ENCODE measurements at places on chromosomes 1 and 21.

DNA sequence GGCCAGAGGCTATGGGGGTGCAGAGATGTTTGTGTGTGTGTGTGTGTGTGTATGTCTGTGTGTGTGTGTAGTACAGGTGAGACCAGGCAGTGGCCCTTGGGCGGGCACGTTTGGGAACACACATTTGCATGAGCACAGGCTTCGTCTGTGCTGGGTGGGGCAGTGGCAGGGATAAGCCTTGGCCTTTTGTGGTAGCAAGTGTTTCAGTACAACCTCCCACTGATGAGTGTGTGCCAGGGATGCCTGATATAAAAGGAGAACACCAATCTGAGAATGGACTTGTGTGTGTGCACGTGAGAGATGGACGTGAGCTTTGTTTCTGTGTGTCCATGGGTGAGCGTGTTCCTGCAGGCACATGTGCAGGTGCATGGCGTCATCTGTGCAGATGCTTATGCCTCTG, 3.0 kb downstream of the NTRK1 start:
- no peak for DNase-seq

GRCh38 chr1:62991152-62991551, 207.2 kb downstream of the ATG4C start:
- DNase-seq = peak; percentile 75

DNA sequence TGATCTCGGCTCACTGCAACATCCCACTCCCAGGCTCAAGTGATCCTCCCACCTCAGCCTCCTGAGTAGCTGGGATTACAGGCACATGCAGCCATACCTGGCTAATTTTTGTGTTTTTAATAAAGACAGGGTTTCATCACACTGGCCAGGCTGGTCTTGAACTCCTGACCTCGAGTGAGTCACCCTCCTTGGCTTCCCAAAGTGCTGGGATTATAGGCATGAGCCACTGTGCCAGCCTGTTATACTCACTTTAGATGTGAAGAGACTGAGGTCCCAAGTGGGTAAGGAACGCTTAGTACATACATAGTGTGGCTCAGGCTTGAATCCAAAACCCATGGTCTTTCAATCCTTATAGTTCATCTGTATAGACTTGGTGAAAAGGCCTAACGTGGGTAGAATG, 63.7 kb upstream of the EPS8L3 start:
- no peak for DNase-seq

- no peak for DNase-seq
Measured at GRCh38 chr1:67969446-67969845, 81.0 kb downstream of the DIRAS3 start.

- DNase-seq = no peak
Measured at GRCh38 chr1:237640011-237640671, 250.6 kb downstream of the ZP4 start.

- no peak for DNase-seq
Measured at GRCh38 chr1:237164406-237165352, 122.7 kb downstream of the RYR2 start.

GRCh38 chr1:172254521-172255222, 165.8 kb upstream of the C1orf105 start:
- no peak for DNase-seq

DNA sequence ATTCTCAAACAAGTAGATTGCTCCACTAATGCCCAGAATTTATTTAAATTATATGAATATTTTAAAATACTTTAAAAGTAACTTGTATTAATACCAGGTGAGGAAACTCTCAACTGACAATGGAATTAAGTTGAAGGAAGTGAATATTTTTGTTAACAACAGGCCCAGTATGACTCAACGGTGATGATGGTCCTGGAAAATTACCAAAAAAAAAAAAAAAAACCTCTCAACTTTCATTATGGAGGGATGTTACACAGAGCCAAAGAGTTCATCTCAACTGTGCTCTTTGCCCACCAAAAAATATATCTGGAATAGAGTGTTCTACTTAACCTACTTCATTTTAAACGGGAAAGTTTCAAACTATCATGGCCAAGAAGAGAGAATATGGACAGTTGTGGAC, 28.3 kb downstream of the CFH start:
- DNase-seq = no peak

DNA sequence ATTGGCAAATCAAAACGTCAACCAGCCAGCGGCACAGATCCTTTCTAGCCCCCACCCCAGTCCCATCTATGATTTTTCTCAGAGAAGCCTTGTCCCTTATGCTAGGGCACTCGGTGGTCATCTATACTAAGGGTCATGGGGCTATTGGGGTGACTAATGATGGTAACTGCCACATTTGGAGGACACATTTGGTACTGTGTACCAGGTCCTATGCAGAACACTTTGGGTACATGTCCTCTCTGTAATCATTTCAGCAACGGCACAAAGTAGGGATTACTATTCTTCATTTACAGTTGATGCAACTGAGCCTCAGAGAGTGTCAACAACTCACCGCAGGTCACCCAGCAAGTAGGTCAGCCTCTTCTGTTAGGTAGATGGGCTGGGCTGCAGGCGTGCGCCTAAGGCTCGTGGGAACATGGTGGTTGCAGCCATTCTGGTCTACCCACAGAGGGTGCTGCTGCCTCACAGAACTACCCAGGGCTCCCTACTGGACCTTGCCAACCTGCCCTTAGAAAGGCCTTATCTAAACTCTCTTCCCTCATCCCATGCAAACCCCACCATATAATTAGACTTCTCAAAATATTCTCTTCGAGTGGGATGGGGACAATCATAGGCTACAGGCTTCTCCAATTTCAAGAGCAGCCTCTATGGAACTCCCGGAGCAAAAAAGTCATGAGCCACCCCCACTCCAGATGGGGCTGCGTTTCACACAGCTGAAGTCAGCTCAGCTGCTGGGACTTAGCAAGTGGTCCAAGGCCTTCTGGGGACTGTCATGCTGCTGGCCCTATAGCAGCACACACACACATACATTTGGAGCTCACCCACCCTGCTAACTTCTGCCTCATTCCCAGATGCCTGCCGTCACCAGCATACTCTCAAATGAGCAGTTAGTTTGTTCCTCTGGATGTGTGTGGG, 5.8 kb upstream of the SDHB start:
- DNase-seq = peak; percentile 91

DNA sequence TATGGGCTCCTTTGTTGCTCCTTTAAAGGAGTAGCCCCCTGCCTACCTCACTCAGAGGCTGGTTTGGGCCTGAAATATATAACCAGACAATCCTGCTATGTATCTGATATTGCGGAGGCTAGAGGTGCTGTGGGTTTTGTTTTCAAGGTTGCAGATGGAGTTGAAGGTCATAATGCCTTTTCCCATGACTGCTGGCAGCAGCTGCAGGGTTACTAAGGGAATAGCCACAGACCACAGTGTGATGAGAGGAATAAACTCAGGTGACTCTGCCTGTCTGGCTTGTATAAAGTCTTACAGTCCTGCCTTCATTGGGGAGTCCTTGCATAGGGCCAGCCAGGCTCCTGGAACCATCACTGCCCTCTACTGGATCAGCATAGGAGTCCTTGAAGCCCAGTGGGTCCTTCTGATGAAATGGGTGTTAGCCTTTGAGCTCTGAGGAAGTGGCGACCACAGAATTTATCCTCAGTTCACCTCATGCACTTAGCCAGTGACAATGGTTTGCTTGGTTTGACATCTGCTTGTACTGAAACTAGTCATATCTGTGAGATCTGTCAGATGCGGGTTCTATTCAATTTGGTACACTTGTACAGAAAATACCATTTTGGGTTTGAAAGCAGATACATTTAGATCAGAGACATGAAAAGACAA, 174.4 kb upstream of the HMCN1 start:
- DNase-seq = peak; percentile 88

- DNase-seq = peak; percentile 86
Measured at GRCh38 chr1:223129229-223129901, 13.7 kb downstream of the TLR5 start.

- DNase-seq = no peak
Measured at GRCh38 chr21:37904856-37905255, 11.4 kb downstream of the KCNJ6 start.

DNA sequence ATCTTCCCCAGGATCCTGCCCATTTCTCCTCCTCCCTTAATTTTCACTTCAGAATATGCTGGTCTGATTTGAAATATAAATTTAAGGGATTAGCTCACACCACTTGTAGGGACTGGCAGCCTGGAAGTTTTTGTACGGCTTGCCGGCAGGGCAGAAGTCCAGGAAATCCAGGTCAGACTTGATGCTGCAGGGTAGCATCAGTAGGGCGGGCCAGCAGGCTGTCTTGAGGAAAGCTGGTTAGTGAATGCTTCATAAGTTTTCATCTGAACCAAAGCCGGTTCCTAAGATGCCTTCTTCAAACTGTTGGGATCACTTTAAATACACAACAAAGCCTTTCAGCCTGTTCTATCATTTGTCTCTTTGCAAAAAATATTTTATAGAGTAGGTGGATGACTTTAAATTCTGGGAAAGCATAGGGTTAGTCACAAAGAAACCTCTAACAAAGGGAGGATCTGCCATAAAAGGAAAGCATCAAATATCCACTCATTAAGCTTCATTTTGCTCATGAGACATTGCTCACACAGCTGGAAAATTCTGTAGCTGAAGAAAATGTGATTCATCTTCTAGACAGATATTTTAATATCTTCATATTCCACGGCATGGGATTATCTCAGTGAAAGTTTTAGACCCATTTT, 90.7 kb upstream of the GFI1 start:
- no peak for DNase-seq

GRCh38 chr1:44260792-44261170, 47.5 kb downstream of the DMAP1 start:
- DNase-seq = no peak

DNA sequence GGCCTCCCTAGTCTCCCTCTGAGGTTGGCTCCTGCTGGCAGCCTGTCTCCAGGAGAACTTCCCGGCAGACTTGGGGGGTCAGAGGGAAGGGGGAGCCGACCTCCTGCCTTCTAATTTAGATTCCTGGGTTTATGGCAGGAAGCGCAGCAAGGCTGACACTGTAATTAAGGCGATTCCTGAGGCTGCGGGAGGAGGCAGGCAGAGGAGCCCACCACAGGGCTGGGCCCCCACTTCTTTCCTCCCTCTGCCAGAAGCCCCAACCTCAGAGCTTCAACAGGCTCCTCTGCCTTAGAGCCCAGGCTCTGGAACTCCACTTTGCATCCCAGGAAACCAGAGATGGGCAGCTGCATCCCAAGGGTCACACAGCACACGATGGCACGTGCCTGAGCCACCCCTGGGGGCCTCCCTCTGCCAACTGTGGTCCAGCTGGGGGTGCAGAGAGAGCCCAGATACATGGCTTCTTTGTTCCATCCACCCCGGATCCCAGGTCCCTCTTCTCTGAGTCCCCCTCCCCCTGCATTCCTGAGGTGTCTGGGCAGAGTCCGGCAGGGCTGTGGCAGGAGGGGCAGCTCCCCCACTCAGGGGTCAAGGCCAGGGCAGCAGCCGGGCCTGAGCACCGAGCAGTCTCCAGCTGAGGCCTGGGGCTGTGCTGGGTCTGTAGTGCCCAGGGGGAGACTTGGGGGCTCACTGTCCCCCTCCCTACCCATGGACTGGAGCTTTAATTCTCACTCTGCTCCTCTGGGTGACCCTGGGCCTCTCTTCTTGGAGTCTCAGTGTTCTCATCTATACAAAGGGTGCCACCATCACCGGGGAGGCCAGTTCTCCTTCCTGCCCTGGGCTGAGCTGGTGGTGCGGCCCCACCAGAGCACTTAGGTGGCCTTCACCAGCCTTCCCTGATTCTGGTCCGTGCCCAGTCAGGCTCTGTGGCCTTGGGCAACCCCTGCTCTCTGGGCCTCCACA, 39.4 kb upstream of the FAM131C start:
- DNase-seq = peak; percentile 78

GRCh38 chr1:22930240-22930912, 42.3 kb downstream of the LACTBL1 start:
- DNase-seq = peak; percentile 78

DNA sequence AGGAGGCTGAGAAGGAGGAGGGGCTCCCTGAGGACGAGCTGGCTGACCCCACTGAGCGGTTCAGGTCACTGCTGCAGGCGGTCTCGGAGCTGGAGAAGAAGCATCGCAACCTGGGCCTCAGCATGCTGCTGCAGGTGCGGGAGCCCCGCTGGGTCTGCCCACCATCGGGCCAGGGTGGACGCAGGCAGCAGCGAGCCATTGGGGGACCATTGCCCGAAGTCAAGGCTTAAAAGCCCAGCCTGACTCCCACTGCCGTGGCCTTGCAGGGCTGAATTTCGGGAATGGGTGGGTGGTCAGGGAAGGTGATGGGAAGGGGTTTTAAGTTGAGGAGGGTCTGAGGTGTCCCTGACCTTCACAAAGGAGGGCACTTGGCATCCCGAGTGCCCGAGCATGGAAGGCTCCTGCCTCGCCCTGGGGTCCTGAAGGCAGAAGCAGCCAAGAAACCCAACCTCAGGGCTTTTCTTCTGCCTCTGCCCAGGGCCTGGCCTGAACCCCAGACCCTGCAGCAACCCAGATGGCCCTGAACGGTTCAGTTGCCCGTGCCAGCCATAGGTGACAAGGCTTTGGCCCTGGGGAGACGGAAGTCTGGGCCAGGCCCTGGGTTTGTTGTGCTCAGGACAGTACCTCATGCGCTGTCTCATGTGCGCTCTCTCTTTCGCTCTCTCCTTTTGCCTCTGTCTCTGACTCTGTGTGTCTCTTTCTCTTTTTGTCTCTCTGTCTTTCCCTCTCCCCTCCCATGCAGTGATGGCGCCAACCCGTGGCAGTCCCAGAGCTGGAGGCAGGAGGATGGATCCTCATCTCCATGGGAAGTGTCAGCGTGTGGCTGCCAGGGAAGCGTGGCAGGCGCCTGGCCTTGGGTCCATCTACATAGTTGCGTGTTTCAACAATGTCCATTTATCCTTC, 6.2 kb downstream of the RNF187 start:
- no peak for DNase-seq

GRCh38 chr1:14616632-14617396, 18.3 kb downstream of the KAZN start:
- DNase-seq = no peak

DNA sequence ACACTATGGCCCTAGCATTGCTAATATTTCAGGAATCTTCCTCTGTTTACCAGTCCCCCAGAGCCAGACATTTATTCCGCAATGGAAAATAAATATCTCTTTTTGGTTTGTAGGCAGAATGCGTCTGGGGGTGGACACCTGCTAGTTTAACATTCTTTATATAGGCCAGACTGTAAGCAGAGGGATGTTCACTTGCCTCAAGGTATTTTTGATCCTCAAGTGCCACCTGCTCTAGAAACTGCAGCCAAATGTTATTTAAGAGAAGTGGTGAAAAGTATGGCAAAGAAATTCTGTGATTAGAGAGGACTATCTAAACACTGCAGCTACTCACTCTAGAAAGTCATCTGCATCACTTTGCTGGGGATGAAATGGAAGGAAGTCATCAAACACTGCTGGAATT, 164.7 kb downstream of the NEGR1 start:
- no peak for DNase-seq

DNA sequence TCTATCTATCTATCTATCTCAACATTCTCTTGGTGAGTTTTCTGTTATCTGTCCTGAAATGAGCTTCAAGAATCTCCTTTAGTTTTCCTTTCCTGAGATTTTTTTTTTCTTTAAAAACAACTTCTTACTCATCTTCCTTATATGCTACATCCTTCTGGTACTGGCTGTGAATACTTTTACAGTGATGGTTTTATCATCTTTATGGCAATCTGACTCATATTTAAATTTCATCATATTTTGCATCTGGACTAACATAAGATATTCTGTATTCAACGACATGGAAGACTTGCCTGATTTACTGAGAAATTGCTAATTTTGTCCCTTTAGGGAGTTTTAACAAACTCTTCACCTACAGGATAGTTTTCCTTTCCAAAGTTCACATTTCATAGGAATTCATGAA, 33.0 kb downstream of the PDE4B start:
- DNase-seq = no peak

- no peak for DNase-seq
Measured at GRCh38 chr1:246730839-246731238, 6.6 kb downstream of the SCCPDH start.

GRCh38 chr1:82534996-82535395, 734.3 kb downstream of the ADGRL2 start:
- DNase-seq = no peak

GRCh38 chr1:154940213-154940560, 3.7 kb upstream of the PMVK start:
- DNase-seq = peak; percentile 70

Measured in islet precursor cell (in vitro differentiated cells).